ENCODE measurements at places on chromosomes 7 and 10.

- peak; percentile 23 for DNase-seq
Measured at GRCh38 chr7:82595176-82595575, 151.6 kb upstream of the CACNA2D1 start.

- peak; percentile 11 for DNase-seq
Measured at GRCh38 chr7:22121702-22122474, 176.2 kb upstream of the CDCA7L start.

- DNase-seq = peak; percentile 60
Measured at GRCh38 chr7:92731335-92732063, 104.9 kb downstream of the CDK6 start.

- no peak for DNase-seq
Measured at GRCh38 chr10:113313048-113313602, 239.7 kb upstream of the HABP2 start.
